ENCODE measurements at places on chromosomes 5 and 9.

DNA sequence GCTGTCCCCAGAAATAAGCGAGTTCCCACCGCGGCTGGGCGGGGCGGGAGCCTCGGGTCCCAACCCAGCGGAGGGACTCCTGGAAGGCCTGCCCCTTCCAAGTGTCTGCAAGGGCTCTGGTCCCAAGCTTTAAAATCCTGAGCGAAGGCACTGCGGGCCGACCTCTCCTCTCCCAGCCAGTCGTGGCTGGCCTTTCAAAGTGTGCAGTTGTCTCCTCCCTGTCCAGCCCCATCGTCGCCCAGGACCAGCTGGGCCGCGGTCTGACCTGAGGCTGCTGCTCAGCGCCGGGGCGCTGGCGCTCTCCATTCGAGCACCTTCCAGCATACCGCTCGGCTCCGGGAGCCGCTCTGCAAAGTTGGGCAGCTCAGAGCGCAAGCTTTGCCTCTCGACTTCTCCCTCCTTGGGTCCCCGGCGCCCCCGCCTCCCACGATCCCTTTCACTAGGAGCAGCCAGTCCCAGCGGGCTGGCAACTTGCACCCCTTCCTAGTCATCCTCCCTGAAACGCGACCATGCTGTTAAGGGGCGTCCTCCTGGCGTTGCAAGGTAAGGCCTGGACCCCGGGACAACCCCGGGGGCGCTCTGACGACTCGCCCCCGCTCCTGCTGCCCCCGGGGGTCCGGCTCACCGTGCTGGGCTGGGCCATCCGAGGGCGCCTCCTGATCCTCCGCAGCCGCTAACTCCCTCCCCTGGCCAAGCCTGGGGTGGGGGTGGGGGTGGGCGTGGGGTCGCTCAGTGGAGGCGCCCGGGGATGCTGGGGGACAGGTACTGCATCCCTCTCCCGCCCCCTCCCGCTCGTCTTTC is at the start of gene MAMDC2:
Gene MAMDC2, plus strand, starts transcription at position 160 of the 801 bp plus-strand sequence. Its CDS starts 350 bp downstream, at position 510.
- no peak for DNase-seq

DNA sequence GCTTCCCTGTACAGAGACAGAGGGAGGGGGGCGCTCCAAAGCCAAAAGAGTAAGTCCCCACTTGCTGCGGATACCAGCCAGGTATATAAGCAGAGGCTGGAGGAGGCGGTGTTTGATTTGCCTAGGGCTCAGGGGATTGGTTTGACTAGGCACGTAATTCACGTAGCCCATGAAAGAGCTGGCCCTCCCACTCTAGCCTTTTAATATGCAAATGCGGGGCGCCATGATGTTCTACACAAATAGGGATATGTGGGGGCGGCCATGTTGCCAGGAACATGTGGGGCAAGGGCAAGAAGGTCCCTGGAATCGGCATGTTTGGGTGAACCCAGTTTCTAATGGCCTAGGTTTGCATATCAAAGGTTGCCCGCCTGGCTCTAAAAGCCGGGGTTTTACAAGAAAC is 3.3 kb upstream of the PRLR start:
- DNase-seq = no peak

- no peak for DNase-seq
These were observed 30.6 kb downstream of the CRHBP start for GRCh38 chr5:76983468-76983867.

DNA sequence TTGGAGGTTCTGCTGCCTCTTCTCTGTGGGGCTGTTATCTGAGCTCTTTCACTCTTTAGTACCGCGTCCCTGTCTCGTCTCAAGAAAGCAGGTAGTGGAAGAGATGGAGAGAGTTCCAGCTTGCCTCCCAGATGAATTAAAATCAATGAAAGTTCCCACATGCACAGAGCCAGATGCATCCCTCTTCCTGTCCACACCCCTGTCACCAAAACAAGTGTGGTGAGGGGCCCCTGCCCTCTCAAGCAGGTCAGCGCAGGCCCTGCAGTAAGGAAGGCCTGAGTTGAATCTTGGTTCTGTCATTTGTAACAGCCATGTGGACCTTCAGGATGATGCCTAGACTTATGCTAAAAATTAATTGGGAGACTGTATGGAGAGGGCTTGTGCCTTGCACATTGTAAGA is 26.9 kb downstream of the GALNT10 start:
- no peak for DNase-seq

DNA sequence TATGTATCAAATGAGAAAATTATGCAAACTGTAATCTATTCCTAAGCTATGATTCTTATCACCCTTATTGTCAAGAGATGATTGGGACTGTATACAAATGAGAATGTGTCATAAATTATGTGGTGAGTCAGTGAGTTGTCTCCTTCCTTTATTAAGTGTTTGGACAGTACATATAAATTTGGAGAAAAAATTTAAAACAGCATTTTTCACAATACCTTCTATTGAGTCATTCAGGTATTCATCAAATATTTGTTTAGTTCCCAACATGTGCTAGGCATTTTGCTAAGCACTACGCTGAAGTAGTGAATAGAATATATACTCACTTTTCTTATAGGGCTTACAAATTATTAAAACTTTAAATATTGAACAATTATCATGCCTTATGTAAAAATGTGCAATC is 36.3 kb upstream of the PTPRD start:
- no peak for DNase-seq

DNA sequence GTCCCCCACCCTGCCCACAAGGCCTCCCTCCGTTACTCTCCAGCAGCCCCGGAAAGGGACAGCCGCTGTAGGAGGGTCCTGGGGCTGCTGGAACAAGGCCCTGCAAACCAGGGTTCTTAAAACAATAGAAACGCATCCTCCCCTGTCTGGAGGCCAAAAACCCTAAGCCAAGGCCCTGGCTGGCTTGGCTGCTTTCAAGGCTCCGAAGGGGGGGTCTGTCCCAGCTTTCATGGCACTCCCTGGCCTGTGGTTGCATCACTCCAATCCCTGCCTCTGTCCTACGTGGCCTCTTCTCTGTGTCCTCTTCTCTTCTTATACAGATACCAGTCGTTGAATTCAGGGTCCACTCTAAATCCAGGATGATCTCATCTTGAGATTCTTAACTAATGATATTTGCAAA is 7.4 kb upstream of the UBAC1 start:
- DNase-seq = no peak

DNA sequence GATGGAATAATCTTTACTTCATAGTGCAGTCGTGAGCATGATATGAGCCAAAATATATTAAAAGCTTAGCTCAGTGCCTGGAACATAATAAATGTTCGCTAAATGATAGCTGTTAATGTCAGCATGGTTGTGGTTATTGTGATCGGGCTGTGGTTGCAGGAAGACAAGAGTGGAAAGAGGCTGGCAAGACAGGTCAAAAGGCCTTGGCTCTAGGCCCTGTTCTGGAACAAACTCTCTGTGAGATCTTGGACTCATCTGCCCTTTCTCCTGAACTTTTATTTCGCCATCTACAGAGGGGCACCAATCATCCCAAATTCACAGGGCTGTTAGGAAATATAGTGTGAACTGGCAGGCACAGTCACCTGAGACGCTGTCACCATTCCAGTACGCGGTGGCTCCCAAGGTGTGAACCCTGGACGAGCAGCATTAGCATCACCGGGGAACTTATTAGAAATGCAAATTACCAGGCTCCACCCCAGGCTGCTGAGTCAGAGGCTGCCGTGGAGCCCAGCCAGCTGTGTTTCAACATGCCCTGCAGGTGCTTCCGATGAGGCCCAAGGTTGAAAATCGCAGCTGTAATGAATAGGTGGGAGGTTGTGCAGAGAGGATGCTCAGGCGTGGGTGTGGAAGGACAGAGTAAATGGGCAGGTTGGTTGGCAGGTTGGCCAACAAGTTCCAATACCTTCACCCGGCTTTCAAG is 50.2 kb upstream of the SAP30L start:
- DNase-seq = no peak

DNA sequence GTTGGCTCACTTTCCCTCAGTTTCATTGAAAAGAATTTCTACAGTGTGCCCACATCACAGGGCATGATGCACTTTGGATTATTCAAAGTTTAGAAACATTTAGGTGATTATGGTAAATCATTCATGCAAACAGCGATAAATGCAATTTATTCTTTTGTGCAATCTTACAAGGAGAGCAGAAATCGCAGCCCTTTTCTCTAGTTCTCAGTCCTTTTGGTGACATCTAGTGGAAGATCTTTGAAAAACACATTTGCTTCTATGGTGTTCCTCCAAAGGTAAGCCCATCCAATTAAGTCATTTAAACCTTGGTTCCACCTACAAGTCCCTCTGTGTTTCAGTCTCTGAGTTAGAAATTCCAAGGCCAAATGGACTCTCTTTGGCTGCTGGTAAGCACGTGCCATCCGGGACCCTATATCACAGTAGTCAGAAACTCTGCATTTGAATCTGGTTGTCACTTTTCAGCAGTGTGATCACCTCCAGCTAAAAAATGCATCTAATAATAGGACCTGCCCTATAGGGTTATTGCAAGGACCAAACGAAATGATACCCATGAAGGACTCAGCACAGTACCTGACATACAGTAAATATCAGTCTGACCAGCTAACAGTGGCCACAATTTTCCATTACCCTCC is 66.4 kb downstream of the MACROH2A1 start:
- DNase-seq = no peak

- DNase-seq = no peak
These were observed 1034.6 kb upstream of the C9orf72 start for GRCh38 chr9:28607843-28608242.

- no peak for DNase-seq
These were observed 161.3 kb downstream of the NIPBL start for GRCh38 chr5:37037840-37038239.

DNA sequence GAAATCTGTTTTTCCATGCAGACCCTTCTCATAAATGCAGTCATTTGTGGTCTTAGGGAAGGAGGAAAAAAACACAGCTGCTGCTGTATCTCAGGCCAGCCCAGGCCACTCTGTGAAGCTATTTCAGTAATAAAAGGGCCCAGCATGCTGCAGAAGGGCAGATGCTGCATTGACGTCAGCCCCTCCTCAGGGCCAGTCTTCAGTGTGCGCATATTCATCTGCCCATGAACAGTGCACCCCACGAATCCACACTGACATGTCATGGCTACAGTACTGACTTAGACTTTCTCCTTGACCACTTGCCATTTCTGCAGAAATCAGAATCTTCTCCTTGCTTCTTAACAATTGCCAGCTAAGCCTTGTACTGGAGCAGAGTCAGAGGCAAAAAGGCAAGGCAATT is 304.7 kb downstream of the GABRG2 start:
- DNase-seq = no peak

DNA sequence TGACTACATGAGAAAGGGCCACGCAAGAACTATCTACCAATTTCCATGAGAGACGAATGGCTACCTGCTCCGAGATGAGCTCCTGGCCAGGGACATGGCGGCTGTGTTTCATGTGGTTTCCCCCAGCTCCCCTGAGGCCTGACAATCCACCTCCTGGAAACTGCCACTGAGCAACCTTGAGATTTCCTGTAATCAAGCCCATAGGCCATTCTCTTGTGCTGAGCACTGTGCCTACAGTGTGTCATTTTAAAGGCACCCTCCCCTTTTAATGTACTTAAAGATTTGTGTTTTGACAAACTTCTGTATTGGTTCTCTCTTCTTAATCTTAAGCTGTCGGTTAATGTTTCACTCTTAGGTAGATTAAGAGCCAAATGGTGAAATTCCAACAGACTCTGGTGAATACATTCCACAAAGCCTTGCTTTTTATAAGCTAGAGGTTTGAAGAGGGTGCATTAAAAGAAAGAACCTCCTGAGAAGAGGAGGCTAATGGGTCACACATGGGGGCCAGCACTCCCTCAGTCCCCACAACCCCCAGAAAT is 72.3 kb downstream of the SECISBP2 start:
- DNase-seq = no peak

DNA sequence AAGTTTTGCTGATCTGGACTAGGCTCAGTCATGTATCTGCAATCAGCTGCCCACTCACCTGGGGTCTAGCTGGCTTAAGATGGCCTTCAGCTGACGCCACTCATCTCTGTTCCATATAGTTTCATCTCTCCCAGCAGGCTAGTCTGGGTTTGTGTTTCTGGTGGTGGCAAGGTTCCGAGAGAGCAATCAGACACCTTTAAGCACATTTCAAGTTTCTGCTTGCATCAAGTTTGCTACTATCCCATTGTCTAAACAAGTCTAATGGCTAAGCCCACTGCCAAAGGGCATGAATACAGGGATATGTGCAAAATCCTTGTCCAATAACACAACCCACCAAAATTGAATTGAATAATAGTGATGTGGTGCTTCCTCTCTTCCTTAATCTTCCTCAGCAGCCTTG is 251.7 kb downstream of the PIK3R1 start:
- no peak for DNase-seq

- no peak for DNase-seq
These were observed 75.4 kb downstream of the STK32A start for GRCh38 chr5:147310059-147310704.

DNA sequence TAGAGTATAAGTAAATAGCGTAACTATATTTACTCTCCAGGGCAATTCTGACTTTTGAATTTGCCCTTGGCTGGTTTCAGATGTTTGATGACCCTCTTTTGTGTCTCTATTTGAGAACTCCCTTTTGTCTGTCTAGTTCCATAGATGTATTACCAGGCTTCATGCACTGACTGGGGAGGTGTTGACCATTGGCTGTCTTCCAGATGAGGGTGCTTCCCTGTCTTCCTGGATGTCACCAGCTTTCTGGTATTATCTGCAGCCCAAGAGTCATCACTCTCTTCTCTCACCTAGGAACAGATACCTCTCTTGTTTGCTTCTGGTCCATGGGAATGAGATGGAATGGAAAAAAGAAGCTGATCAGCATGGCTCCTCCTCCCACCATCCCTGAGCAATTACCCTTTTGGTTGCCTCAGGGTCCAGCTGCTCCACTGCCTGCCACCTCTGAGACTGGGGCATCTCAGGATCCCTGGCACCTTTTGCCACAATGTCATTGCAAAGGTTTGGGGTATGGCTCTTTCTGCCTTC is 58.7 kb upstream of the TMED7 start:
- no peak for DNase-seq

DNA sequence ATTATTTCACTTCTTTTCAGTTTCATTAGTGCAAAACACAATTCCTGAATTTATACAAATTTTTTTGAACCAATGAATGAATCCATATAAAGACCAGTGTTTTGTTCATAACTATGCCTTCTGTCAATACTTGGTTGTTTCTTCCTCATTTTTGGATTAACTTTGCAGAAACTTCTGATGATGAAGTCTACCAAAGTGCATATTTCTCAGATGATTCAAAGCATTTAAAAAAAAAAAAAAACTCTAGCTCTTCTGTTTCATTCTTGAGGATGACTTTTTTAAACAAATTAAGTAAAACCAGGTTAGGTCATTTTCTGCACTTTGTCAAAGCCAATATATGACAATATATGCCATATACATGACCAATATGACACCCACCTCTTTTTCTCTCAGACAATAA is 92.6 kb downstream of the CHSY3 start:
- DNase-seq = no peak

DNA sequence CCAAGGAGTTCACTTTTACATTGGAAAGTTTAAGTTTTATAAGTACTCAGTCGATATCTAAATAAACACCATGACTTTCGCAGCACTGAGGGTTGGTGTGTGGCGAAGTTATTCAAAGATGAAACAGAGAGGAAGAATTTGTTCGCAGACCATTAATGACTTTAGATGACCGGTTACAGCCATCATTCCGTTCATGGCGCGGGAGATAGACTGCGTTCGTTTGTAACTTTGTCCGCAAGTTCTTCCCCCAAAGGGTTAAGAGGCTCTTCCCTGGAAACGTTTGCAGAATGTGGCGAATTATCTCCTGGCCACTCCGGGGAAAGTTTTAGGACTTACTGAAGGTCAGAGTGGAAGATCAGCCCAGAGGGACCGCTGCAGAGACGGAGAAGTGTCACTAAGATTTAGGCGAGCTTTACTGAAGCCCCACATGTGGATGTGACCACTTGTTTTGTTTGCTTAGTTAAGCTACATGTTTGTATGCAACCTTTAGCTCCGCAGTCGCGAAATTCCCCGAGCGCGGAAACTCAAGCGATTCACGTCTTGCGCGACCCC is 2.2 kb upstream of the FOXD1 start:
- DNase-seq = no peak

- no peak for DNase-seq
These were observed 22.3 kb upstream of the SNAPC3 start for GRCh38 chr9:15400281-15400941.
